ENCODE measurements at places on chromosomes 4 and X.

DNA sequence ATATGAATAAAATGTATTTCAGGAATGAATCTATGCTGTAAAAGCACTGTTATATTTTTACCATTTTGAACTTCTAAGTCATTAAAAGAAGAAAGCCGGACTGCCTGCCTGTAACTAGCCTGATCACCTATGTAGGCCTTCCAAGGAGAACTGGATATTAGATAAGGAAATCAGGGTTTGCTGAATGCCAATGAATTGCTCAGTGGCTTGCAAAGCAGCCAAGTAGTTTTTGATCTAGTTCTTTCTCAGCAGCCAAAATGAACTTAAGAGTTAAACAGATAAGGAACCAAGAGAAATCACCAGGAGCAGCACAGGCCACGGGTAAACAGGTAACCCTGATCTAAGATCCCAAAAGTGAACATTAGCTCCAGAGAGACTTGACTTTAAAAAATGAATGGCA is 3.3 kb downstream of the ANXA5 start:
- DNase-seq: no peak

DNA sequence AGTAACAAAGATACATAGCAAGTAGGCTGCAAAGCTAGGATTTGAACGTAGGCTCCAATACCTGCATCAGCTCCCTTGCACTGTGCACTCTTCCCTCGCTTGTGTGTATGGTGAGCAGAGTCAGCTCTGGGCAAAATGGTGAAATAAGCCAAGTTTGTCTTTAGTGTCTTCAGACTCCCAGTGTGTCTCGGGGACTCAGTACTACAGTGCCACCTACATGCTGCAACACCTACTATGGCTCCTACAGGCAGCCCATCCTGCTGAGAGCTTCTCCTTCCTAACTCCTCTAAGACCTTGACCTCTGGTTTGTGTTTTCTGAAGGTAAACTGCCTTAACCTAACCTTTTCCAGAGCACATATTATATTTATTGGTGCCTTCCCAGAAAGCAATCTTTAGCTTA is 42.5 kb downstream of the RTL9 start:
- DNase-seq: no peak

GRCh38 chr4:140654495-140654814 is 85.7 kb upstream of the UCP1 start:
- DNase-seq: no peak

DNA sequence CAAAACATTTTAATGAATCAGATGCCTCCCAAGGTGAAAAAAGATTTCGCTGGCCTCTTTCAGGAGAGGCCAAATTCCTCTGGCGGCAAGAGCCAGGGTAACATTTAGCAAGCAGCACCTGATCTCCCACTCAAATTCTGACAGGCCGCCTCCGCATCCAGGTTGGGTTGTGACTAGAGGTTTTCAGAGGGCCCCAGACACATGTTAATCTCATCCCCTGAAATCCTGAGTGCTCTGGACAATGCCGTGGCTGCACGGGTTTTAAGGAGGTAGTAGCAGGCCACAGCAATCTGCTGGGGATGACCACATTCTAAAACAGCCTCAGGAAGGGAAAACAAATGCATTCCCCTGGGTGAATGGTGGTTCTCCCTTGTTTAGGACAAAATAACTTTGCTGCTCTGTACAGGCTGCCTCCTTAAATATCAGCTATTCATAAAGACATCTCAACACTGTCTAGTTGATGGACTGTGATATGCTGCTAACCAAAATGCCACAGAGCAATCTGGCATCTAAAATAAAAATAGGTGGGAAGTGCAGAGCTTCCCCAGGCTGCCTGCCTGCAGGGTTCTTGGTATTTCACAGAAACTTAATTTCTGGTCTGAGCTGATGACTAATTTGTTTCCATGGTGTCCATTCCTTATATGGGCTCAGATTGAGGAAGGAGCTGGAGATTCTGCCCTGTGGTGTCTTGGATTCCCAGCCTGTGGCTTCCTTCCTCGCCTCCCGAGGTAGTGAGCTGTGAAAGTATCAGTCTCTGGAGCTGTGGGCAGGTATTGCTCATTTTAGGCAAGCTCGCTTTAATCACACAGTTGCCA is 202.0 kb downstream of the DCLK2 start:
- DNase-seq: peak; percentile 87

GRCh38 chr4:118867311-118868067 is 21.2 kb upstream of the SYNPO2 start:
- DNase-seq: peak; percentile 61

DNA sequence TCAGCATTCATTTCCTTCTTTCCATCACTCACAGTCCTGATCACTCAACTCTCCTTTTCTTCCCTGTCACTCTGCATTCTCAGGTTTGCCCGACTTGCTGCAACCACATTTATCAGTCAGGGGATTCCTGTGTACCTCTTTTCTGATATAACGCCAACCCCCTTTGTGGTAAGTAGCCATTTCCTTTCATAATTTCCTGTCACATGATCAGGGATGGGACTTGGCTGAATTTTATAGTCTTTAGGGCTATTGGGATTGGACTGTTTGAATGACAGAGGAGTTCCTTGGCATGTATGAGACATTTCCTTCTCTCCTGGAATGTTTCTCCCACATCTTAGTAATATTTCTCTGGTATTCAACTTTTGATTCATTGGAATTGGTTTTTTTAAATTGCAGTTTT is 11.0 kb downstream of the PGM2 start:
- peak; percentile 66 for DNase-seq

- DNase-seq: no peak
Measured at GRCh38 chrX:133916984-133917722, 68.2 kb downstream of the GPC3 start.

DNA sequence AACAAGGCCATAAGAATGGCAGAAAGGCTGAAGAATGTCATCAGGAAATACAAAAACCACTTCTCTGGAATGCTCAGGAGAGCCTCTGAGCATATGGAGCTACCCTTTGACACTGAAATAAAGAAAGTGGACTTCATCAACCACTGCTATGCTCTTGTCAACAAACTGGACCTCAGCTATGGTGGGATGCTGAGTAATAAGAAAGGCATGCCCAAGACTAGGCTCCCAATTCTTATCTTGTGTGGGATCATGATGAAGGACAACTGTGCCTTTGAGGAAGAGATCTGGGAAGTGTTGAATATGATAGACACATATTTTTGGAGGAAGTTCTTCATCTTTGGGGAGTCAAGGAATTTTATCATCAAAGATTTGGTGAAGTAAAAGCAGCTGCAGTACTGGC is 86.9 kb upstream of the MAGEB16 start:
- DNase-seq: no peak

GRCh38 chrX:4710618-4711433 is 997.4 kb upstream of the PRKX start:
- no peak for DNase-seq

DNA sequence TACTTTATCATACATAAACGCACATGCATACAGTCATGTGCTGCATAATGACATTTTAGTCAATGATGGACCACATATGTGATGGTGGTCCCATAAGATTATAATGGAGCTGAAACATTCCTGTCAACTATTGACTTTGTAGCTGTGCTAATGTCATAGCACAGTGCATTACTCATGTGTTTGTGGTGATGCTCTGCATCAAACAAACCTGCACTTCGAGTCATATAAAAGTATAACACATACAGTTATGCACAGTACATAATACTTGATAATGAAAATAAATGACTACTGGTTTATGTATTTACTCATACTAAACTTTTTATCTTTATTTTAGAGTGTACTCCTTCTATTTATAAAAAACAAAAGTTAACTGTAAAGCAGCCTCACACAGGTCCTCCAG is 60.5 kb upstream of the MCUB start:
- no peak for DNase-seq

DNA sequence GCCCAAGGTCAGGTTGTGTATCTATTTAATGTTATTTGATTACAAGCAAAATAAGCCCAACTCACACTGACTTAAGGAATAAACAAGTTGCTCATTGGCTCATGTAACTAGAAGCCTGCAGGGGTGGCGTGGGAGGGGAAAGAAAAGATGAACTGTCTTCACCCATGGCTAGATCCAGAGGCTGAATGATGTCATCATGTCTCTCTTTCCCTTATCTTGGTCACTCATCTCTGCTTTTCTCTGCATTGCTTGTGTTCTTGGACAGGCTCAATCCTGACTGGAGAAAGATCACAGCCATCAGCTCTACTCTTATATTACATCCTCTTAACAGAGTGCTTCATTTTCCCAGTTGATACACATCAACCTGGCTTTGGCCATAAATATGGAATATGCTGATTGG is 290.0 kb upstream of the DIAPH2 start:
- no peak for DNase-seq

GRCh38 chr4:97643179-97643578 is 500.1 kb downstream of the STPG2 start:
- no peak for DNase-seq

DNA sequence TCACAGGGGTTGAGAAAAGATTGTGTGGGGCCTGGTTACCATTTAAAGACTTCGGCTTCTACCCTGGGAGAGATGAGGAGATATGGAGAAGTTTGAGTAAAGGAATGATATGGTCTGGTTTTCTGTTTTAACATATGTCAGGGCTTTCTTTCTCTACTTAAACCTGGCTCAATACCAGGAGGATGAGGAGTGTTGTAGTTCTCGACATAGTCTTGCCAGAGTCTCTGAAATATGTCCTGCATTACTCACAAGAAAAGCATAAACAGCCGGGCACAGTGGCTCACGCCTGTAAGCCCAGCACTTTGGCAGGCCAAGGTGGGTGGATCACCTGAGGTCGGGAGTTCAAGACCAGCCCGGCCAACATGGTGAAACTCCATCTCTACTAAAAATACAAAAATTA is 16.4 kb upstream of the ACE2 start:
- DNase-seq: no peak

- peak; percentile 14 for DNase-seq
Measured at GRCh38 chr4:1072830-1073446, 40.4 kb downstream of the RNF212 start.

DNA sequence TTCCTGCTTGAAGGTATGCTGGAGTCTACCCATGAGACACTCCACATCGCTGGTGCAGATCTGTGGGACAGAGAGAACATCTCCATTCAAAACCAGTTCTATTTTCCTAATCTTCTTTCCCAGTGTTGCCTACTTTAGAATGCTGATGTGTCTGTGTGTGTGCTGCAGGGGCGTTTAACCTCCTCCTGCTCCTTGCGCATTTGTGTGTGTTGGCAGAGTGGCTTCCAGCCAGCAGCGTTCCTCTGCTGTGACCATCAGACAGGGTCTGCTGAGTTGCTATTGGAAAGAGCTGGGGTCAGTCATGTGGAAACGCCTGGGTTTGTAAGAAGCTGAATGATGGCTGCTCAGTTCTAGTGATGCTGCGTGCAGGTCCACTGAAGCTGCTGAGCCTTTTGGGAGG is 223.6 kb downstream of the RBMX2 start:
- DNase-seq: no peak

- no peak for DNase-seq
Measured at GRCh38 chrX:143636831-143637230, 930 bp upstream of the SLITRK4 start.

DNA sequence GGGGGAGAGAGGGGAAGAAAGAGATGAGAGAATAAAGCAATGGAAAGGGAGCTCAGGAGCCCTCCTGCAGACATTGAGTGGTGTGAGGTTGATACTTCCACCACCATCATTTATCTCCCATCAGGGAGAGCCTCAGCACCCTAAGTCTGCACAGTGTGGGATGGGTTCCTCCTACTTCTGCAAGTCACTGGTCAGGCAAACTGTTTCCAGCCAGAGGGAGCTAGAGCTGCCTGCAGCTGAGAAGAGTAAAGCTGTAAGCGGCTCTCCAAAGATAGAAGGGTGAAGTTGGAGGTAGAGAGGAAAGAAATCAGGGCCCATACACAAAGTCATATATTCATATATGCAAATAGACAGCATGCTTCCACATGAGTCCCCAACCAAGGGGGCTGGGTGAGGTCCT is 21.9 kb upstream of the ZNF81 start:
- no peak for DNase-seq

GRCh38 chrX:16305187-16305586 is 137.9 kb downstream of the MAGEB17 start:
- no peak for DNase-seq

DNA sequence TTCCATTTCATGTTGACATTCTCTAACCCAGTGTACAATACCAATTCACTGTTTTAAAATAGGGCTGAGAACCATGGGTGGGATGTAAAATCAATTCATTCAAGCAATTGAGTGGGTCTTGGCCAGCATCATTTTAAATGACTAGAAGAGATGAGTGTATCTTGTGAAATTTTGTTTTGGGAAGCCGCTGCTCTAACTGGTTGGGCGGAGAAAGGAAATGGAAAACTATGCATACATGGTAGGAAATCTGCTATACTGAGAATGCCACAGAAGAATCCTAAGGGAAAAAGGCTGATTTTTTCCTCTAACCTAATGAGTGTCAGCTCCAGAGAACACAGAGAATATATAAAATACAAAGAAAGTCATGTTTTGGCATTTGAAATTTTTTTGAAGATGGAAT is 54.8 kb upstream of the DCLK2 start:
- no peak for DNase-seq

- no peak for DNase-seq
Measured at GRCh38 chrX:88355252-88355651, 391.8 kb upstream of the CPXCR1 start.

DNA sequence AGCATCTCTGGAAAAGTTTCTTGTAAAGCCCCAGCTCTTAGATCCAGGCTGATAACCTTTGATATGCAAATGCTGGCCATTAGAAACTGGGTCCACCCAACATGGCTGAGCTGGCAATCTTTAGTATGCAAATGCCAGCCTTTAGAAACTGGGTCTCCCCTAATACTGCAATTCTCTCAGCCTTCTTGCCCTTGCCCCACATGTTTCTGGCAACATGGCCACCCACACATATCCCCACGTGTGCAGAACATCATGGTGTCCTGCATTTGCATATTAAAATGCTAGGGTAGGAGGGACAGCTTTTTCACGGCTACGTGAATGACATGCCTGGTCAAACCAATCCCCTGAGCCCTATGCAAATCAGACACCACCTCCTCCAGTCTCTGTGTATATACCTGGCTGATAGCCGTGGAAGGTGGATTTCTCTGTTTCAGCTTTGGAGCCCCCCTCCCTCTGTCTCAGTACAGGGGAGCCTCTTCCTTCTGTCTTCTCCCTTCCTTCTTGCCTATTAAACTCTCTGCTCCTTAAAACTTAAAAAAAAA is 344.0 kb upstream of the NWD2 start:
- no peak for DNase-seq

- no peak for DNase-seq
Measured at GRCh38 chr4:7595934-7596461, 161.3 kb upstream of the PSAPL1 start.

DNA sequence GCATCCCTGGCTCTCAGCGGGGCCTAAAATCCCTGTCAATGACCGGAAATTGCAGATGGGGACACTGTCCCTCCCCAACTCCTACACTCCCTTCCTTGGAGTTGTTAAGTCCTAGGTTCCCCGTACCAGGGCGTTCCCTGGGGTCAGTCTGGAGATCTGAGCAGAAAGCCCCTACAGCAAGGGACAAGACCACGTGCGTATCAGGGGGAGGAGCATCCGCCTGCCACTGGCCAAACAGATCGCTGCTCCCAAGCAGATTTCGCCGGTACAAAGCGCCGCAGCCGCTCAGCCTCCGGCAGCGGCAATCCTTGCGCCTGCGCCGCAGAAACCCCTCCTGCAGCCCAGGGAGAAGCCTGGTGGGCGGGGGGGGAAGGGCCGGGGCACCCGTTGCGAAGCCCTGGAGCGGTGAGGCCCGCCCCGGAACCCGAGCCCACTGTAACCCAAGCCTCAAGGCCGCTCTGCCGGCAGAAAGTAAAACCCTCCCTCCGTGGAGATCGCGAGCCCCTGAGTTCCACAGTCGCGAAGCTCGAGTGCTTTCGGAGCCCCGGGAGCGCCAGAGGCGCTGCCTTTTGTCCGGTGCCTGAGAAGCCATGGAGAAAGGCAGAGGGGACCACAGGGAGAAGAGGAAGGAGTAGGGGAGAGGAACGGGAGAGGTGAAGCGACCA is 2.7 kb downstream of the CRMP1 start:
- no peak for DNase-seq

- no peak for DNase-seq
Measured at GRCh38 chrX:53449632-53450031, 15.5 kb upstream of the HSD17B10 start.
